NT2/D1 (cell line): ENCODE measurements at places on chromosomes 6 and 20.
A peak's percentile ranks its signal among the peaks of the same experiment; 100 is the strongest.

DNA sequence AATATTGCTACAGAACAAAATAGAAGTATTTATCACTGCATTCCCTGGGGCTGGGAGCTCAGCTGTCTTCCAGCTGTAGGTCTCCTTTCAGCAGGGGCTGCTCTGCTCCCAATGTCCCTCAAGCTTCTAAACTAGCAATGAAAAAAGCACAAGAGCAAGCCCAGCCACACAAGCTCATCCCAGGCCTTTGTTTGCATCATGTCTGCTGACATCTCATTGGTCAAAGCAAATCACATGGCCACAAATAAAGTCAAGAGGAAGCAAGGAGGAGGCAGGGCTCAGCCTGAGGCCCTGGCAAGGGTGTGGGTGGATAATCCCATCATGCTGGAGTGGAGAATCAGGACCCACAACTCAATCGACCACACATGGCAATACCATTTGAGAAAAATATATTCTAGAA, 2.2 kb upstream of the BFSP1 start:
- peak; percentile 44 for DNase-seq

DNA sequence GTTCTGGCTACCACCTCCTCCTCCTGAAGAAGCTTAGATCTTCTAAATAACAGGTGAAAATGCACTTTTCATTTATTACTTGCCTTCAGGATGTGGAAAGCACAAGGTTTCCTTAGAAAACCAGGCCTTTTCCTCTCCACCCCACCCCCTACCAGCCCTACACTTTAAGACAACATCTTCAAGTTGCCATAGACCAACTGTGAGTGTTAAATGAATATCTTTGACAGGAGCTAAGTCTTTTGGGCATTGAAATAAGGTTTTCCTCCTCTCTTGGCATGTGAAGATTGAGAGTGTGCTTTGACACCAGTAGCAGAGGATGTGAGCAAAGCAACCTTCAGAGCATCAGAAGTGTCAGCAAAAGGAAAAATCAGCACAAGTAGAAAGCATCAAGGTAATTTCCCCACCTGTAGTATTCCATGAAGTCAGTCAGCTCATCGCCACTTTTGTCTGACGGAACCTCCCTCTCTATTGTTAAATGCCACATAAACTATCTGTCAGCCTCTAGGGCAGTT, 532.3 kb upstream of the MMS22L start:
- DNase-seq = no peak

- DNase-seq = no peak
These were observed 3.4 kb downstream of the OGFRL1 start for GRCh38 chr6:71292001-71292400.

DNA sequence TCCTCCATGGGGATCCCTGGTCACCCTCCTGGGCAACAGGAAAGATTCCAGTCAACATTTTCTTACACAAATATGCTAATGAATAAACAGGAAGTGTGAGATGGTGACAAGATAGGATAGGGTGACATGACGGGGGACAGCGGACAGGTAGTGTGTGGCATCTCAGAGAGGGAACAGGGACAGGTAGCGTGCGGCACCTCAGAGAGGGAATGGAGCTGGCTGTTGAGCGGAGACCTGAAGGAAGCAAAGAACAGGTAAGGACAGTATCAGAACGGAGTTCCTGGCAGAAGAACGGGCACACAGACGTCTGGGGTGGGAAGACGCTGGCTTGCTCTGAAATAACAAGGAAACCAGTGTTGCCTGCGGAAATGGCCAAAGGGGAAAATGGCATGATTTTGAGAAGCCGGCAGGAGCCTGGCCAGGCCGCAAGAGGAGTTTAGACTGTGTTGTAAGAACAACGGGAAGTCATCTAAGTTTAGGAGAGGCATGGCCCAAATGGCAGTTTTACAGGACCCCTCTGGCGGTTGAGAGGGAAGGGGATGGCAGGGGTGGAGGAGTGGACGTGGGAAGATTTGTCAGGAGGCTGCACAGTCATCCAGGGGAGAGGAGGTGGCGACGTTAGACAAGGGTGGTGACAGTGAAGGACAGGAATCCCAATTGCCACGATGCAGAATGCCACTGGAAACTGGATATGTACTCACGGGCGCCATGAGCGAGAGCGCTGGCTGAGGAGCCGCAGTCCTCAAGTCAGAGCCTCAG, 111.6 kb downstream of the JPH2 start:
- DNase-seq = no peak

DNA sequence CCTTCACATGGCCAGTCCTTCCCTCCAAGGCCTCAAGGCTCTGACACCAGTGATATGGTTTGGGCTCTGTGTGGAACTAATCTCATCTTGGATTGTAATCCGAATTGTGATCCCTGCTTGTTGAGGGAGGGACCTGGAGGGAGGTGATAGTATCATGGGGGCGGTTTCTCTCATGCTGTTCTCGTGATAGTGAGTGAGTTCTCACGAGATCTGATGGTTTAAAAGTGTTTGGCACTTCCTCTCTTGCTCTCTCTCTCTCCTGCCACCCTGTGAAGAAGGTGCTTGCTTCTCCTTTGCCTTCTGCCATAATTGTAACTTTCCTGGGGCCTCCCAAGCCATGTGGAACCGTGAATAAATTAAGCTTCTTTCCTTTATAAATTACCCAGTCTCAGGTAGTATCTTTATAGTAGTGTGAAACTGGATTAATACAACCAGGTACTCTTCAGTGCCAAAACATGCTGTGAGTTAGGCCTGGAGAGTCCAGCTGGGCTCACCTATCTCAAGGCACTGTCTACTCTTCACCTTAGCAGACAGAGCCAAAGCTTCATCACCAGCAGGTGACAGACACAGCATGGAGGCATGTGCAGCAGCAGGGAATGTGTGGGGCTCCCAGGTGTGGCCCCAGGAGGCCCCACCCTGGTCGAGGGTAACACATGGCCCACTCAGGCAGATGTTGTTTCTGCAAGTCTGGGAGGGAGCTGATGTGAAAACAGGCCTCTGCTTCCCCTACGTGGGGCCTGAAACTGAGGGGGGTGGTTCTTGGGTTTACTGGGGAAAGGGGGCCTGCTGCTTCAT, 97.5 kb upstream of the CDYL start:
- DNase-seq = no peak

DNA sequence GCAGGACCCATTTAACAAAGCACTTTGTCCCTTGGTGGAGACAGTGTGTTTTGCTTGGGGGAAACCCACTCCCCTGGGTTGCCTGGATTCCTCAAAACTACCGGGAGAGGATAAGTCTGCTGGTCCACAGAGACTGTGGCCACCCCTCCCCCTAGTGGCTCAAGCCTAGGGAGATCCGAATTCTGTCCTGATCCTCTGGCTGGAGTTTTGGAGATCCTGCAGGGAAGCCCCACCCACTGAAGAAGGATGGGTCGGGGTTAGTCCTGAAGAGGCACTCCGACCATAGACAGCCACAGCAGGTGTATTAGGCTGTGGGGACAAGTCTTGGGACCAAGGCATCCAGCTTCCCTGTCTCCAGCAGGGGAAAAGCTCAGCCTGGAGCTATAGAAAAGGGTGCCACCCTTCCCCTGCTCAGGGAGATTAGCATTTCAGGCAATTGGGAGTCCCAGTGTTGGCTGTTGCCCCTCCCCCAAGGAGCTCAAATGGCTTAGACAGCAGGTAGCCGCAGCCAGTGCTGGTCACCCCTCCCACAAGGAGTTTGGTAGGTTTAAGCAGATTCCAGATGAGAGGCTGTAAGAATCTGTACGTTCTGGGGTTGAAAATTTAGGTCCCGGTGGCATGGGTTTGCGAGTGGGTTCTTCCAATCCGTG, 750.0 kb downstream of the TBC1D32 start:
- no peak for DNase-seq

DNA sequence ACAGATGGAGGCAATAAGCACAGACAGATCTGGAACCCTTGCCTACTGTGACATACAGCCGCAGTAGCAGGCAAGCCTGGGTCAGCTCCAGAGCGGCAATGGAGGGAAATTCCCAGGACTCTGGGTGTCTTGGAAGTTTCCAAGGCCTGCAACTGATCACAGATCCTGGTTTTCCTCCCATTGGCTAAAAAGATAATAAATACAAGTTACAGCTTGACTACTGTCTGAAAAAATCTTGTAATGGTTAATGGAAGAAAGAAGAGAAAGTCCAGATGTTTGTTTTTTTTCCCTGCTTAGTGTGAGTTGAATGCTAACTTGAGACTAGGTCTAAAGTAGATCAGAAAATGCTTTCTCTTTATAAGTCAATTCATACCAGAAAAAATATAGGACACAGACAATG, 307.6 kb downstream of the ALDH8A1 start:
- no peak for DNase-seq

- DNase-seq = no peak
These were observed 43.5 kb upstream of the FRMD1 start for GRCh38 chr6:168122521-168122920.

- no peak for DNase-seq
These were observed 4.6 kb upstream of the SIM1 start for GRCh38 chr6:100469101-100469859.

- DNase-seq = peak; percentile 13
These were observed 44.1 kb upstream of the TSPYL1 start for GRCh38 chr6:116323863-116324262.

GRCh38 chr20:40957265-40957760, 71.3 kb upstream of the TOP1 start:
- DNase-seq = no peak

- no peak for DNase-seq
These were observed 430.8 kb upstream of the RUNX2 start for GRCh38 chr6:44897316-44897715.

DNA sequence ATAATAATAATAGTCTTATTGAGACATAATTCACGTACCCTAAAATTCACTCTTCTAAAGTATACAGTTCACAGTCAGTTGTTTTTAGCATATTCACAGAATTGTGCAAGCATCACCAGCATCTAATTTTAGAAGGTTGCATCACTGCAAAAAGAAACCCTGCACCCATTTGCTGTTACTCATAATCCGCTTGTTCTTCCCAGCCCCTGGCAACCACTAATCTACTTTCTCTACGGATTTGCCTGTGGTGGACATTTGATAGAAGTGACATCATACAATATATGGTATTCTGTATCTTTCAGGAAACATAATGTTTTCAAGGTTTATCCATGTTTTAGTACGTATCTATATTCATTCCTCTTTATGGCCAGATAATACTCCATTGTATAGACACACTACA, 41.5 kb upstream of the FAM184A start:
- no peak for DNase-seq

DNA sequence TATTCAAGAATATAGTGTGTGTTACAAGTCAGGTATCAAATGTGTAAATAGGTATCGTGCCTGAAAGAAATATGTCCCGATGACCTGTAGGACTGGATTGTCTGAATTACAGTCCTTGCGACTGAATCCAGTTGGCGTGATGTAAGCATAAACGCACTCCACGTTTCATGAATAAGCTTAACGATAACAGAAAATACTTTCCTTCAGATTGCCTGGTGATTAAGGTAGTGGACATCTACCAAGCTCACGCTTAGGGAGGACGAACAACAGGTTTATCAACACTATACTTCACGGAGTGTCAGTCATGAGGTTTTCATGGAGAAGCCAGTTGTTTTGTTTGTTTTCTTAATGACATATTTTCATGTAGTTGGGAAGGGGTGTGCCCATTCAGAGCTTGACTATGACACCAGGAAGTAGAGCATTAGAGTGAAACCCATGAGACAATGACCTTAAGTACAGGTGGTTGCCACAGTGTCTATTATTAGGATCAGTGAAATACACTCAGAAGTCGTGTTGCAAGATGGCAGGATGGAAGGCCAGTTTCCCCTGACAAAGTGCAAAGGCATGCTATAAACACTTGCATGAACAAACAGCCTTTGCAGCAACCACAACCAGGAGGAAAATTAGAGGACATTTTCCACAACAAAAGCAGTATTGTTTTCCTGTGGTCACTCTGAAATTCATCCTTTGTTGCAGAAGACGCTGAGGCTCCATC, 305.8 kb upstream of the PRDM1 start:
- DNase-seq = peak; percentile 15

- DNase-seq = no peak
These were observed 103.9 kb downstream of the AIG1 start for GRCh38 chr6:143164565-143165105.

GRCh38 chr20:57934007-57934805, 224.4 kb upstream of the PMEPA1 start:
- no peak for DNase-seq

GRCh38 chr20:46157625-46158024, 39.5 kb downstream of the CD40 start:
- DNase-seq = no peak

GRCh38 chr6:3782876-3783832, 31.6 kb upstream of the PXDC1 start:
- no peak for DNase-seq

GRCh38 chr6:111812060-111813038, 60.9 kb downstream of the FYN start:
- DNase-seq = no peak

GRCh38 chr6:146551545-146551944, 7.9 kb downstream of the RAB32 start:
- no peak for DNase-seq

DNA sequence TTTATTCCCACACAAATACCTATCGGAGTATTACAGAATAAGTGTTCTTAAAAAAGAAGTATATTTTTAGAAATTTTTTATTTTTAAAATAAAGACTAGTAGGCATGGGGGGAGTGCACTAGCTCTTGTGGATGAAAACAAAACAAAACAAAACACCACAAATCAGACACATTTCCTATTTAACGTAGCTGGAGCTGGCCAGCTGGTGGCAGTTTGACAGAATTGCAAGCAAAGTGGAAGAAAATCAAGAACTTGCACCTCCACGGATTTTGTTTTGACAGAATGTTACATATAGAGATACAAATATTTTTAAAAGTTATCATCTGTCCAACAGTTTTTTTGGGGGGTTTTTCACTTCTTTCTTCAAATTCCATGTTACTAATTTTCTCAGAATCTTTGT, 63.6 kb upstream of the SNRPB2 start:
- no peak for DNase-seq

DNA sequence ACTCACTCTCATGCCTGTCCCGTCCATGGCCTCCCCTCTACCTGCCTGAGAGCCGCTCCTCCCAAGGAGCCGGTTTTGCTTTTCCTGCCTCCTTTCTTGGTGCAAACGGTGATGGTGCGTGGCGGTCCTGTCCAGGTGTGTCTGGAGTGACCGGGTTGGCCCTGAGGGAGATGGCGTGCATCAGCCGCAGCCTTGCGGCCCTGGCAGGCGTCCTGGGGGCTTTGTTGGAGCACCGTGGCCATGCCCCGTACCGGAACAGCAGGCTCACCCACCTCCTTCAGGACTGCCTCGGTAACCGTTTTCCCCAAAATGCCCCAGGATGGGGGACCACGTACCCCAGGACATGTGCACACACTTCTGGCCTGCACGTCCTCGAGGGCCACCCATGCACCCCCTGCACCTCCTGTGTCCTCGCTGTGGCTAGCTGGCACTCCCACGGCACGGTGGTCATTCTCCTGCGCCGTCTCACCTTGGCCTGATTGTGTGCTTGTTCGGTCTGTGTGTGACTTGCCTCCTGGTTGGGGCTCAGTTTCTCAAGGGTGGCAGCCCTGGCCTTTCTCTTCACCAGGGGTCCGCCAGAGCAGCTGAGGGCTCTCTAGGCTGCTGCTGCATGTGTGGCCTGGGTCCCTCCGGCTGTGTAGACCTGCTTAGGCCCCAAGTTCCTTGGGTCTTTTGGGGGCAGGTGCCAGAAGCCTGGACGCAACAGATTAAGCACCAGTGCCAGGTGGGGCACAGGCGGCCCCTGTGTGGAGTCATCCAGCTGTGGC, 36.4 kb downstream of the FRMD1 start:
- DNase-seq = no peak
